ENCODE measurements at places on chromosomes 12 and 14.

GRCh38 chr14:70425354-70425753, 8.5 kb upstream of the SYNJ2BP start:
- DNase-seq: no peak

- no peak for DNase-seq
Observed at GRCh38 chr12:4281173-4281654, 7.7 kb downstream of the CCND2 start.

GRCh38 chr14:91341334-91341733, 76.3 kb downstream of the CCDC88C start:
- DNase-seq: no peak

- no peak for DNase-seq
Observed at GRCh38 chr14:90275820-90276219, 19.5 kb downstream of the PSMC1 start.

- DNase-seq: no peak
Observed at GRCh38 chr12:52121824-52122539, 42.5 kb downstream of the SMIM41 start.

DNA sequence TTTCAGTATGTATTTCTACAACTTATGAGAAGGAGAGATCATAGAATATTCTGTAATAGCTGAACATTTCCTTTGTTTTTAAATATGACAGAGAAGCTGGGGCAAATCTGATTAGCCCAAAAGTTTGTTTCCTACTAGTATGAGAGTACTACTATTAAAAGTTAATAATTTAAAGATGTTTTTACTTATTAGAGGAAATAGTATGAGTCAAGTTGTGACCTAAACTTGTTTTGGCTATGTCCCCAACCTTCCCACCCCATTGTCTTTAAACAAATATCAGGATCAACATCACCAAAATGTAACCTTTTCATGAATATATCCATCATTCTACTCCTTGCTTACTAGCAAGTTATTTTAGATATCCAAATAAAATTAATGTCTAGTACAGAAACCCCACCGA, 10.5 kb downstream of the GNPNAT1 start:
- DNase-seq: no peak

GRCh38 chr12:75568801-75569200, 57.4 kb upstream of the KRR1 start:
- no peak for DNase-seq

All from cerebellar nuclear complex (tissue), 1 donor.